Frontal cortex (tissue), 4 donors: ENCODE measurements at places on chromosomes 5 and 9.

DNA sequence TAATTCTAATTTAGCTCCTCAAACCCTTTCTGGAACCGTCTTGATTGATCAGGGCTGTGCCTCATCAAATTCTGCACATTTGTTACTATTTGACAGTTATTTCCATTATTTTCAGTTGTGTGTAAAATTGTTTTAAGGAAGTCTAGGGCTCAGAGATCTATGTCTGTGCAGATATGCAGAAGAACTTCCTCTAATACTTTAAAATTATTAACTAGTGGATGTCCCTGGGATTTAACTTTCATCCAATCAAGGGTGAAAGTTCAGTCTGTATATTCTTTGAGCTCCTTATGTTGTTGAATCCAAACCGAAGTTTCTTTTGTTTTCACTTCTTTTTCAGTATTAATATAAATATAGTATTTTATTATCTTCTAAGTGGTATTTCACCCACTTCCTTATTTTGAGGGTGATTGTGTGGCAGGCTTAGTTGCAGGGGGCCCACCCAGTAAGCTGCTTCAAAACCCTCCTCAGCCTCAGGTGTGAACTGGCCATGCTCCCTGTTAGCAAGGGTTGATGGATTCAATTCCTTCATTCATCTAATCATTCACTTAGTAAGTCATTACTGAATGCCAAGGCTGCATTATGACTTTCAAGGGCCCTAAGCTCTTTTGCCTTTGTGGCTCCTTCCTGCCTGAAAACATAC, 2.1 kb upstream of the CAMLG start:
- no peak for DNase-seq

- DNase-seq, result no peak
These were observed 13.6 kb upstream of the CLK4 start for GRCh38 chr5:178640331-178641045.

DNA sequence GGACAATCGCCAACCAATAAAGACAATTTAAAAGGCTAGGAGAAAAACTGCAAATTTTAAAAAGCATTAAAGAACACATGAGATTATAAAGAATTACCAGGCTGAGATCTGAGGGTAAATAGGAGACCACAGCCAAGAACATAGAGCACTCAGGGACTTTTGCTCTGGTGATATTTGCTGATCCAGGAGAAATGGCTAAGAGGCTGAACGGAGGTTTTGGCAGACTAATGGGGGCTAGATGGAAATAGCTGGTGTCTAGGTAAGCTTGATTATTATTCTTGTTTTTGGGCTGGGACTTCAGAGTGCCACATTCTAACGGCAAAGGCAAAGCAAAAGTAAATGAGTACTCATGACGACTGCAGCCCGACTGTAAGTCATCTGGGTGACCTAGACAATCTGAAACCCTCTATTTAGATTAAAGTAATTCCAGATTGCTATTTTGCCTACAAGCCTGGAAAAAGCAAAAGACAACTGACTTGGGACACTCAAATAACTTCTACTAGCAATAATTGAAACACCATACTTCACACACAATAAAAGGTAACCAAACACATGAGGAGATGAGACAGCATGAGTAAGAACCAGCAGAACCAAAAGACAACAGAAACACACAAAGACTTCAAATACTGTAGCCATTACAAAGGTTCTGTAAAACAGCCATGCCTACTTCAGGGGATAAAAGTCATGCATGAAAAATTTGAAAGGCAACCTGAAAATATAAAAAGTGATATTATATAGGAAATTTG, 68.8 kb downstream of the JAKMIP2 start:
- DNase-seq, result no peak

GRCh38 chr5:132457371-132458225, 33.0 kb downstream of the IRF1 start:
- DNase-seq, result no peak

GRCh38 chr5:56569566-56569965, 245.8 kb upstream of the MAP3K1 start:
- no peak for DNase-seq

GRCh38 chr5:179354305-179354882, 9.1 kb upstream of the ADAMTS2 start:
- no peak for DNase-seq

GRCh38 chr5:89484962-89485361, 602.0 kb upstream of the MEF2C start:
- no peak for DNase-seq

- no peak for DNase-seq
These were observed 27.7 kb upstream of the NSMF start for GRCh38 chr9:137486545-137487453.
